DND-41 (cell line): ENCODE measurements at places on chromosomes 2 and 18.
A peak's percentile ranks its signal among the peaks of the same experiment; 100 is the strongest.

DNA sequence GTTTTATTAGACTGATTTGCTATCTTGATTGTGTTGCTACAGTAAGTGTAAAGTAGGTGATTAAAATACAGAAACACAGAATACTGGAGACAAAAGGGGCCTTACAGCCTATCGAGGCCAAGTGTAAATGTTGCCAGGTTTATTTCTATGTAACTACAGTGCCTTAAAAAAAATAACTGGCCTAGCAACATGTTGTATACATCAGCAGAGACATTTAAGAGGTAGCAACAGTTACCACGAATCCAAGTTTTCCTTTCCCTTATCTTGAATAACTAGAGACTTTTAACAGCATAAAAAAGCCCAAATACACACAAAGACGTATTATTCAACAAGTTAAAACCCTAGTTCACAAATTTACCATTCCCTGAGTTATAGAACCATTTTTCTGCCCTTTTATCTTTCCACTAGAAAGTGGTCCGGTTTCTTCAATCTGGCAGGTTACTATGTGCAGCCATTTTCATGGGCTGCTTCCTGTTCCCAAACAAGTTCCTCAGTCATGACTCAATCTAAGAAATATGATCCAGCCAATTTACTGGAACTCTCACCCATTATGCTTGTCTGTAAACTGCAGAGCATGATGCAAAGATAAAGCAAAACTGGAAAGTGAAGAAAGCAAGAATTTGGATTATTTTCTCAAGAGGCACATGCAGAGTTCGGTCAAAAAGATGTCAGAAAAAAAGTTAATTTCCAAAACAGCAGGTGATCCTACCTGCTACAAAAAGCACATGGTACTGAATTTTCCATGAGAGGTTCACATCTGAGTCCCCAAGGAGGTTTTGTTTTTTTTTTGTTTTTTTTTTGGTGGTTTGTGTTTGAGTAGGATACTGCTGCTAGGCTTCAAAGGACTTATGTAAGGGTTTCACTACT is 22.2 kb downstream of the NFE2L2 start:
- H3K36me3 ChIP-seq, result peaks cover 16% of the 10 kb centered on the region
- no peak overlapping the region for H3K4me3 ChIP-seq
- H3K27me3 ChIP-seq, result no peaks in the 10 kb centered on the region

GRCh38 chr2:3487432-3487831 is 31.9 kb downstream of the ADI1 start:
- no peak overlapping the region for H3K27ac ChIP-seq
- no peak overlapping the region for H3K4me3 ChIP-seq
- H3K27me3 ChIP-seq, result no peaks in the 10 kb centered on the region
- H3K4me1 ChIP-seq, result no peaks in the 10 kb centered on the region
- DNase-seq, result no peak

DNA sequence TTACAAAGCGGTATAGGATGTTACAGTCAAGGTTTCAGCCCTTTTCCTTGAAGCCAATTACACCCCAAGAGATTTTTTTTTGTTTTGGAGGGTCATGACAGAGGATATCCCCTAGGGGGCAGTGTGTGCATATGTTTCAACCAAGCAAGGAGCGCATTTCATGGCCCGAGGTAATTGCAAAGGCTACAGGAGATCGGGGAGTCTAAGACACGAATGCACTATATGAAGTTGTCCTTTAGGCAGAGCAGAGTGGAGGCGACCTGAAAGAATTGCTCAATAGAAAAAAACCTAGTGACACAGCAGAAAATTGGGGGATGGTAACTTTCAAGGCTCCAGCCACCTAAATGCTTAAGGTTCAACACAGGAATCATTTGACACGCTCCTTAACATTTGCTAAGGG is 219.8 kb upstream of the PARD3B start:
- H3K27ac ChIP-seq, result no peak overlapping the region
- no peak overlapping the region for H3K4me3 ChIP-seq

DNA sequence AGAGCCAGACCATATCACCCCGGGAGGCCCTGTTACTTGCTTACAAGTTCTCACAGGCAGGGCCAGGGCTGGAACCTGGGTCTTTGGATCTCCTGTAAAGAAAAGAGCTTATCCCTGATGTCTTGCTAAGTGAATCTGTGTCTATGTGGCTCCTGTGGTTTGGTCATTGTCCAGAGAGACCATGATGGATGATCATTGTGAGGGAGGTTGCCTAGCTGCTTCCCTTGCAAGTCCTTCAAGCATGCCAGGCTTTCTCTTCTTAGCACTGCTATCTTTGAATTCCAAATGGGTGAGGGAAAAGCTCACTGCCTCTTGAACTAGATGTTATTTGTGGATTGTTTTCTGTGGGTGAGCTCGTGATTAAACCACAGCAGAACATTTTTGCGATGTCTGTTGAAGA is 151.6 kb downstream of the FSHR start:
- H3K27ac ChIP-seq, result no peak overlapping the region
- no peak overlapping the region for H3K4me3 ChIP-seq
- H3K36me3 ChIP-seq, result no peaks in the 10 kb centered on the region
- no peak for DNase-seq
- H3K4me1 ChIP-seq, result no peaks in the 10 kb centered on the region
- H3K27me3 ChIP-seq, result no peaks in the 10 kb centered on the region

- H3K36me3 ChIP-seq, result peaks cover 78% of the 10 kb centered on the region
- H3K4me3 ChIP-seq, result no peak overlapping the region
- peak; percentile 60 for DNase-seq
- H3K4me1 ChIP-seq, result no peaks in the 10 kb centered on the region
Measured at GRCh38 chr2:231800493-231801091, 14.3 kb downstream of the COPS7B start.

DNA sequence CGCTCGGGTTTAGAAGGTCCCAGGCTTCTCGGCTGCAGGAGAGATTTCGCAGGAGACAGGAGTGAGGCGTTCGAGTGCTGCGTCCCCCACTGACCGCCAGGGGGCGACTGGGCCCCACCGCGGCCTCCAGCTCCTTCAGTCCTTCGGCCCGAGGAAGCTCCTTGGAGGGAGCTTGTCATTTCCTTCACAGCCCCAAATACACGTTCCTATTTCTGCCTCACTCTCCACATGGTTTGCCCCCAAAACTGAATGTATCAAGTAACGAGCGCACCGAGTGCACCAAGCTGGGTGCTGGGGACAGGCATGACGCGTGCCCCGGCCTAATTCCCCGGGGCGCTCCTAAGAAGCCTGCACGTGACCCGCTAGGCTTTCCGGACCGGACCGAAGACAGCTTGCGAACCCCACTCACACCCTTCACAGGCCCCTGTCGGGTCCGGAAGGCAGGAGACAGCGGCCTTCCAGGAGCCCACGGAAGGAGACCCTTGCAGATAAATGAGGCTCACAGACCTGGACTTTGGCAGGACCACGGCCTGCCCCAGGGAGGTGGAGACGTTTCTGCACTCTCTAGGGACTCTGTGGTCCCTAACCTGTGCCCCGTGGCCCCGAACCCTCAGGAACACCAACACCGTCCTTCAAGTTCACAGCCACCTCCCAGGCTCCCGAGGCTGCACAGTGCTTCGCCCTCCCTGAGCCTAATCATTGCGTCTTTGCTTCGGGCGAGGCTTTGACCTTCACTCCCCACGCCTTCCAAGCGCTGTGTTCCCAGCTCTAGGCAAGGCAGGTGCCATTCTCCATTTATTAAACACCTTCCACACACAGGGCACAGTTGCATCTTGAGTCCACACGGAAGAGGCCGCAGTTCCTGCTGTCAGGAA is 13.0 kb upstream of the FAHD2A start:
- DNase-seq, result peak; percentile 66
- no peak overlapping the region for H3K4me3 ChIP-seq
- no peaks in the 10 kb centered on the region for H3K27me3 ChIP-seq
- no peaks in the 10 kb centered on the region for H3K36me3 ChIP-seq

DNA sequence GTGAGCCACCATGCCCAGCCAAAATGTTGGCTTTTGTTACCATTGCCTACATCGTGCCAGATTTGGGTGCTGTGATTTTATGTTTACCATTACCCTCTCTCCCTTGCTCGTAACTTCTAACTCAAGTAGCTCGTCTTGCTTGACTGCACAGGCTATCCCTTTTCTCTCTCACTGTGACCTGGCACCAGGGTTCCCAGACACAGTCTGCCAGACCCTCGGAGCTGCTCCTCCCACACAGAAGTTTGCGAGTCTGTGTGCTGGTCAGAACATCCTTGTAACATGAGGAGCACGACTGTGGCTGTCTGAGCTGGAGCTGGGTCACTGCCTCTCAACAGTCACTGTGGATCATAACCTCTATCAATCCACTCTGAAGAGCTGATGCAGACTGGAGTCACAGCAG is 152.5 kb upstream of the ACKR3 start:
- no peaks in the 10 kb centered on the region for H3K4me1 ChIP-seq
- no peaks in the 10 kb centered on the region for H3K36me3 ChIP-seq
- H3K27ac ChIP-seq, result no peak overlapping the region

- no peak for DNase-seq
- H3K36me3 ChIP-seq, result no peaks in the 10 kb centered on the region
- H3K4me3 ChIP-seq, result no peak overlapping the region
- H3K27me3 ChIP-seq, result peaks cover 10% of the 10 kb centered on the region
- no peaks in the 10 kb centered on the region for H3K4me1 ChIP-seq
Measured at GRCh38 chr2:169110419-169110818, 41.1 kb downstream of the DHRS9 start.

DNA sequence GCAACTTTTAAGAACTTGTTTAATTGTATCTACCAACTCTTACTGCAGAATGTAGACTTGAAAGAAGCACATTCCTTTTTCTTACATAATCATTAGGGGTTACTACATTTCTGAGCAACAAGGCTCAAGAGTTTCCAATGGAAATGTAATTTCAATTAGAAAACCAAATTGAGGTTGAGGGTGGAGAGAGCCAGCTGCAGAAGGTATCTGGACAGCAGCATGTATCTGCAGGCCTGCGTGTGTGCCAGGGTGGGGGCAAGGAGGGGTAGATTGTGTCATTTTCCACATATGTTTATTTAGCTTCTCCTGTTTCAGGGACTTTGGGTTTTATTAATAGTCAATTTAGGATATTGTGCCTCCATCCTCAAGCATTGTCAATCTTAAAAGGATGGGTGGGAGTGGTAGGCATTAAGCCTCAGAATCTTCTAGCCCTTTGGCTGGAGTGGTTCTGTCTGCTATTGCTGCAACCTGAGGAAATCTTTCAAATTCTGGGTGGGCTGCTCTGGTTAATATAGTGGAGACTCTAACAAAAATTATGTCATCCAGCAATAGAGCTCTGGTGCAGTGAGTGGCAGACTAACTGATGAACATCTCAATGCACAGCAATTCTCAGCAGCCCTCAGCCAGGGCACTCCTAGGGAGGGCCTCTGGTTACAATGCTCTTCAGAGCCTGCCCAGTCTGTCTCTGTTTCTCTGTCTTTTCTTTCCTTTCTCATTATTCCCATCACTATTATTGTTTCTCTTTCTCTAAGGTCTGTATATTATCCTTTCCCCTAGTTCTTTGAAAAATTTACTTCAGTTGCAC is 151.4 kb downstream of the RPIA start:
- no peak overlapping the region for H3K4me3 ChIP-seq
- H3K27me3 ChIP-seq, result peaks cover 2% of the 10 kb centered on the region
- H3K27ac ChIP-seq, result no peak overlapping the region
- no peaks in the 10 kb centered on the region for H3K36me3 ChIP-seq
- H3K4me1 ChIP-seq, result no peaks in the 10 kb centered on the region

DNA sequence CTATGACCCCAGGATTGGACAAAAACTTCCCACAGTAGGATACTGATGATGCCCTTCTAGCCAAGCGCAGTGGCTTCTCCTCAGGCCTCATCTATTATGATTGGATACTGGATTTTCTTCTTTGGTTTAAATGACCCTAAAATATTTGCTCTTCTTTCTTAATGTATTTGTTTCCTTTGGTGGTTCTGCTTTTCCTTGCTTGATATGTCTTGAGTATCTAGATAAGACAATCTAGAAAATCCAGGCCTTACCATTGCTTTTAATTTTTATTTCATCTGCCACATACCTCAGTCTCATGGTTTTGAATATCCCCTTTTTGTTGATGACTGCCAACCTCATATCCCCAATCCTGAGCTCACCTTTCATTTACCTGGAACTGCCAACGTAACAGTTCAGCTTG is 35.6 kb downstream of the OTOF start:
- peaks cover 7% of the 10 kb centered on the region for H3K27me3 ChIP-seq
- no peak overlapping the region for H3K27ac ChIP-seq
- H3K4me3 ChIP-seq, result no peak overlapping the region
- H3K4me1 ChIP-seq, result no peaks in the 10 kb centered on the region
- H3K36me3 ChIP-seq, result no peaks in the 10 kb centered on the region
- DNase-seq, result no peak

DNA sequence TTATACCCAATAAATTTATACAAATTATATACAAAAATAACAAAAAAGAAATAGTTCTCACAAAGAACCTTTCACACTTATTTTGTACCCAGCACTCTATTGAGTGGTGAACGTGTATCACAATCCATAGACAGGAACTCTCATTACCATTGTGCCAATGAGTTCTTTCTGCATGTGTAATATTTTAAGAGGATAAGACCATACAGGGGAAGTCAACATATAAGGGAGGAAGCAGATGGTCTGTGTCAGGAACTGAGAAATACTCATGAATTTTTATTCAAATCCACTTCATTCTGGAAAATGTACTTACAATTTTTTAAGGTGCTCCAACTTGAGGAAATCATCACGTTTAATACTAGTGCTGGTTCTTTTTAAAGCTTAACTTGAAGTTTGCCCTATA is 27.1 kb upstream of the ELOA2 start:
- H3K36me3 ChIP-seq, result no peaks in the 10 kb centered on the region
- no peak overlapping the region for H3K4me3 ChIP-seq
- H3K27me3 ChIP-seq, result no peaks in the 10 kb centered on the region
- DNase-seq, result no peak
- no peak overlapping the region for H3K27ac ChIP-seq

DNA sequence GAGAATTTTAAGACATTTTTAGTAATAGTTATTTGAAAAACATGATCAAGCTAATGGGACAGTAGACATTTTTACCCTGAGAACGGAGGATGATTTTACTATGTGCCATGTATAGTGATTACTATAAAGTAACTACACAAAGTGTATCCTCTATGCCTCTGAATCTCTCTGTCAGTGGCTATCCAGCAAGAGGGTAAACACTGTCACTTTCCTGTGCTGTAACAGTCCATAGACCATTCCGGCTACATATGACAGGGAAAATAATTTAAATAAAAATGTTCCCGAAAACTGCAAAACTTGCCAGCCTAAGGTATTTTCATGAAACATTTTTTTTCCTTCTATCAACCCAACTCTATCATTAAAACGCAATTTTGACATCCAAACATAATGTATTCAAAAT is 1632.2 kb upstream of the ACVR2A start:
- H3K36me3 ChIP-seq, result no peaks in the 10 kb centered on the region
- no peaks in the 10 kb centered on the region for H3K27me3 ChIP-seq
- H3K4me3 ChIP-seq, result no peak overlapping the region

DNA sequence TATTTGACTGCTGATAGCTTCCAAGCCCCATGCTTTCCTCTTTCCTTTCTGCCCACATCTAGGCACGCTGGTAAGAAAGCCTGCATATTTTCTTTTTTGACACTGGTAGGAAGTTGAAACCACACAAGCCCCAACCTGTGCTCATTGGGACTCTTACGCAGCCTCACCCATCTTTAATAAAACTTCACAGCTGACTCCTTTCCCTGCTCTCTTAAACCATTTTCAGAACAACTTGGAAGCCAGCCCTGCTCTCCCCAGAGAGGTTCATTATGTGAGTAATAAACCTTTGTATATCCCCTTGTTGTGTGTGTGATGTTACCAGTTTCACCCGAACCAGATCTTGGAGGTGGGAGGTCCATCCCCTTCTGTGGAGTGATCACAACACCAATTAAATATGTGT is 268.4 kb downstream of the GPD2 start:
- DNase-seq, result no peak
- peaks cover 21% of the 10 kb centered on the region for H3K4me1 ChIP-seq
- no peak overlapping the region for H3K27ac ChIP-seq
- H3K27me3 ChIP-seq, result no peaks in the 10 kb centered on the region
- no peaks in the 10 kb centered on the region for H3K36me3 ChIP-seq
